ENCODE measurements at places on chromosomes 12 and 14.

DNA sequence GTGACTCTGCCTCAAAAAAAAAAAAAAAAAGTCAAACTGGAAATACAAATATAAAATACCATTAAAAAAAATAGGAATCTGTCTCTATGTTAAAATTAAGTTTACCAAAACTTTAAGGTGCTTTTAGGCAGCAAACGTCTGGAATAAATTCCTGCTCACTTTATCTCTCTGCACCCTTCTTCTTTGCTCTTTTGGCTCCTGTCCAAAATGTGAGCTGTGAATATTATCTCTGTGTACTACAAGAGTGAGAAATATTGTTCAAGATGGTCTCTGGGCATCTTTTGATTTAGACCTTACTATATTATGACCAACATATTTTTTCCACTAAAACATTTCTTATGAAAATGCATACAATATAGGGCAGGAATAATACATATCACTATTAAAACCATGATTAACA lies 63.7 kb downstream of the PUS7L start:
- no peak for DNase-seq

DNA sequence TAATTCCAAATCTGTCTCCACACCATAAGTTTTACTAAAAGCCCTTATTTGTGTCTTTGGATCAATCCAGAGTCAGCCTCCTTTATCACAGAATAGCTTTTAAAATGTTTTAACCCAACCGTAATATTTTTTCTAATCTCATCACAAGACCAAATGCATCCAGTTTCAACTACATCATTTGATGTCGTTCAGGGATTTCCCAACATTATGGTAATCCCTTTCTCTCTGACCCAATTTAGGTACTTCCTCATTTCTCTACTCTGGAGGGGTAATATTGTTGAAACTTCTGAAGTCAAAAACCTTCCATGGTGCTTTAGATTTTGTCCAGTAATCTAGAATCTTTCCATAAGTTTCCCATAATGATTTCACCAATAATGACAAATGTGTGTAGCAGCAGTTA lies 596.8 kb downstream of the SOX5 start:
- DNase-seq, result no peak

DNA sequence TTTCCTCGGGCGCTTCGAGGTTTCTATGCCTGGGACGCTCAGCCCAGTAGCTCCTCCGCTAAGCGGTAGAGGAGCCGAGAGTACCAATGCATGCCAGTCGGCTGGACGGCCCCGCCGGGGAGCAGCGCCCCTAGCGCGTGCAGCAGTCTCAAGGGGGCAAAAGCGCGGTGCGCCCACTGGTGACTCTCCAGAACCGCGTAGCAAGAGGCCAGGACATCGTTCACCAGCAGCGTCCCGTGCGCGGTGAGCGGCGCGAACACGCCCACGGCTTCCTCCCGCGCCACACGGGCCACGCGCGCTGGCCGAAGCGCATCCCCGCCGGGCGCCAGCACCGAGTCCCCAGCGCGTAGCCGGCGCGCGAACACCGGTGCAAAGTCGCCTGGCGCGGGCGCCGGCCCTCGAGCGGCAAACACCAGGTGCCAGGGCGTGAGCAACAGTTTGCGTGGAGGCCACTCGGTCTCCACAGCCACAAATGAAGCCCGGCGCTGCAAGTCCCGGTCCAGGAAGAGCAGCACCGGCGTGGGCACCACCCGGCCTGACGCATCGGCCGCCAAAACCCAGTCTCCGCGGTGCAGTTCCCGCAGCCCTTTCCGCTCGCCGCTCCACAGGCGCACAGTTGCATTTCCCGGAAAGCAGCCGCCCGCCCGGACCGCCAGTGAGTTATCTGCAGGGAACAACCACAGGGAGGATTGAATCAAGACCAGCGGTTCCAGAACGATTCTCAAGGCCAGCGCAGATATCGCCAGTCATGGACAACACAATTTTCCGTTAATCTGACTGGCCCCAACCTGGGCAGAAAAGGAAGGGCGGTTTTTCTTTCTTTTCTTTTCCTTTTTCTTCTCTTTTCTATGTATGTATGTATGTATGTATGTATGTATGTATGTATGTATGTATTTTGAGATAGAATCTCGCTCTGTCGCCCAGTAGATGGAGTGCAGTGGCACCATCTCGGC lies 4.5 kb downstream of the DHH start:
- peak; percentile 43 for DNase-seq

DNA sequence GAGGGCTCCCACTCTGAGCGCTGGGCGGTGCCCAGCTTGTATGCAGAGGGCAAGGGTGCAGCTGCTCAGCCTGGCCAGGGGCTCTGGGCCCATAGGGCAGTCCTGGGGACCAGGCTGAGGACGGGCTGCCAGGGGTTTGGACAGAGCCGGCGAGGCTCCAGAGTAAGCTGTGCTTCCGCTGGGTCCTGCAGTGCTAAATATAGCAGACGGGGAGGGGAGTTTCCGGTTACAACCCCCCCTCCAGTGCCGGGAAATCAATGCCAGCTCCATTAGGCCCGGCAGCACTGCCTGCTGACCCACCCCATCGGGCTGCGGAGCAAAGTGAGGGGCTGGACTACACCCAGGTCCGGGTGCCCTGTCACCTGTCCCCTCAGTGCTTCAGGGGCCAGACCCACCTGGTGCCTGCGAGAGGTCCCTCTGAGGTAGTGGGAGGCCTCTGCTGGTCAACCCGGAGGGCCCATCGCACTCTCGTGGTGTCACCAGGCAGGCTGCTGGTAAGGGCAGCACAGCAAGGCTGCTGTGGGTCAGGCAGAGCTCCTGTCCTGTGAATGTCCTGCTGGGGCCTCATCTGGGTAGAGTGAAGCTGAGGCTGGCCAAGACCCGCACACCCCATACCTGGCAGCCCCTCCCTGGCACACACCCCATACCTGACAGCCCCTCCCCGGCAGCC lies 2.6 kb upstream of the JAG2 start:
- DNase-seq, result no peak

DNA sequence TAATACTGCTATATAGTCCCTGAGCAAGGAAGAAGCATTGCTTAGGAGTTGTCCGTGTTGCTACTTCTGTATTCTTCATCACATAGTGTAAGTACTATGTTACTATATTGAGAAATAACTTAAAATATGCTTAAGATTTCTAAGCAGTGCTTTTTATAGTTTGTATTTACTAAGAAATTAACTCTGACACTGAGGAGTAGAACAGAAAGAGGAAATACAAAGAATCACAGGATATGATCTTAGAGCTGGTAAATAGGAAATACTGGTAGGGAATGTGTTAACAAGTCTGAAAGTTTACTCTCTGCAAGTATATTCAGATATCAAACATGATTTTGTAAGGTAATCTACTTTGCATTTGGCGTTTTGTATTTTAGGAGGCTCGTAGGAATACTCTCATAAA lies 15.5 kb downstream of the XPOT start:
- no peak for DNase-seq

- no peak for DNase-seq
These were observed 54.9 kb downstream of the TRMT5 start for GRCh38 chr14:60926002-60926401.

DNA sequence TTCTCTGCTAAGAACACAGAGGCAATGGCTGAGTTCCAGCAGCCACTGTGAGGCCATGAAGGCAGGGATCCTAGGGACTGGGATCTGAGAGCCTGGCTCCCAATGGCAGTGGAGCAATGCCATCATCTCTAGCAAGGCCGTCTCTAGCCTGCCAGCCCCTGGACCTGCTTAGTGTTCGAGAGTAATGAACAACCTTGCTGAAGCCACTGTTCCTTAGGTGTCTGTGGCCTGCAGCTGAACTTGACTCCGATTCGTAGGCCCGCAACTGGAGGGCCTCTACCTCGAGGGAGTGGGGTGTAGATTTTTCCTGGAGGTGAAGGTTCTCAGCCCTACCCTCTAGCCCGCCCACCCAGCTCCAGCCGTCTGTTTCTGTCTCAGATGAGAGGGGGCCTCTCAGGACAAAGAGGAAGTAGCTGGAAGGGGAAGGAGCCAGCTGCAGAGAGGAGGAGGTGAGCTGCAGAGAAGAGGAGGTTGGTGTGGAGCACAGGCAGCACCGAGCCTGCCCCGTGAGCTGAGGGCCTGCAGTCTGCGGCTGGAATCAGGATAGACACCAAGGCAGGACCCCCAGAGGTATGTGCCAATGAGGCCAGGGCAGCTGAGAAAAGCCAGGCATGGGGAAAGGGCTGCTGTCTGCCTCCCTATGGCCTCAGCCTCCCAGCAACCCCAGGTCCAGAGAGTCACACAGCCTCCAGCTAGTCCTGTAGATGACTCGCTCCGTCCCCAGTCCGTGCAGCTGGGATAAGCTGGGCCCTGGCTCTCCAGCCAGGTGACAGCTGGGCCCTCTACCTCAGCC lies at the start of gene PLD4:
Gene PLD4 (plus strand): TSS at position 459 of the 793 bp plus-strand sequence. CDS start 2,262 bp downstream, outside the sequence.
- DNase-seq, result no peak

GRCh38 chr12:115172521-115172920 lies 488.5 kb upstream of the TBX3 start:
- DNase-seq, result no peak

GRCh38 chr12:51077930-51078329 lies 5.5 kb downstream of the CSRNP2 start:
- DNase-seq, result no peak

DNA sequence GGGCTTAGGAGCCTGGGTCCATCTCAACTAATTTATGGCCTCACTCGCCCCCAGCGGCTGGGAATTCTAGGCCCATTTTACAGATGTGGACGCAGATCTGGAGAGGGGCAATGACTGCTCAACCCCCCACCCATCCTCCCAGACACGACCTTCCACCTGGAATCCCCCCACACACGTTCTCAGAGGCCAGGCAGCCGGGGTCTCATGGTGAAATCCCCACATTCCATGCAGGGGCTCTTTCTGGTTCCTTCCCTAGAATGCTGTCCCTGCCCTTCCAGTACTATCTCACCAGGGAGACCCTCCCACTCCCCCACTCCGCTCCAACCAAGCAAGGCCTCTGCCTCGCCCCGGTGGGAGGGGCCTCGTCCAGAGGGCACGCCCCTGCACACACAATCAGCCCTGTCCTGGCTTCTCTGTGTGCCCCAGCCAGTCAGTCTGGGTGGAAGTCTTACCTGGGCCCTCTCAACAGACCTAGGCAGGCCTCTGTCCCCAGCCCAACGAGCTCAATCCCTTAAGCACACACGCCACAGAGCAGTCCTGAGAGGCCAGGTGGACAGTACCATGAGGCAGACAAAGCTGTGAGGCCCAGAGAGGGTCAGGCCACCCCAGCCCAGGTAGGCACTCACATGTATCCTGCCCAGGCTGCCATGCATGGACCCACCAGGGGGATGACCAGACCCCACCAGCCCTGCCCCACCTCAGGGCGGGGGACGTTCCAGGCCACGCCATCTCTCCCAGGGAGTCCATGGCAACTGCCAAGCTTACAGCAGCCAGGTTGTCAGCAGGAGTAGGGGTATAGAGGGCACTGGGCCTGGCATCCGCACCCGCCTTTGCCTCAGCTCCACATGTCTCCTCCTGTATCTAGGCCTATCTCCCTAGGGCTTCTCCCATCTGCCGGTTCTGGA lies 1.3 kb upstream of the ANKRD9 start:
- DNase-seq, result peak; percentile 87

DNA sequence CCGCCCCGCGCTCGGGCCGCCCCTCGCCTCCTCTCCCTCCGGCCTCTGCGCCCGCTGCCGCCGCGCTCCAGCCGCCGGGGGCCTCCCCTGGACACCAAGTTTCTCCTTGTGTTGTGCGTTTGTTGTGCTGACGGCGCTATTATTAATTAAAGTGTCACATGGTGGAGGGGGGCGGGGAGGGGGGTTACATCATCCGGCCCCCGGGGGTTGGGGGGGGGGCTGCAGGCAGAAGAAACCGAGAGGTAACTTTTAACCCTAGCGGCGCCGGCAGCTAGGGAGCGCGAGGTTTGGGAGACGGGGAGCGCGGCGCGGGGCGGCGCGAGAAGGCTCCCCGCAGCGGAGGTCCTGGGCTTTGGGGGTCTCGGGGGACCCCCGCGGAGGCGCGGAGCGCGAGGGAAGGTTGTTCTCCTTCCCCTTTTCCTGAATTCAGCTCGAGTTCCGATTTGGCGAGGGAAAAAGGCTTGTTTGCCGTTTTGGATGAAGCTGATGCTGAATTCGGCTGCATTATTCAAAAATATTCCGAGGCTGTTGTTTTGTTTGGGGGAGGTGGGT lies at the start of gene HRK:
Gene HRK (minus strand): TSS at position 117 of the 552 bp plus-strand sequence. CDS start 134 bp downstream, outside the sequence.
- DNase-seq, result no peak

DNA sequence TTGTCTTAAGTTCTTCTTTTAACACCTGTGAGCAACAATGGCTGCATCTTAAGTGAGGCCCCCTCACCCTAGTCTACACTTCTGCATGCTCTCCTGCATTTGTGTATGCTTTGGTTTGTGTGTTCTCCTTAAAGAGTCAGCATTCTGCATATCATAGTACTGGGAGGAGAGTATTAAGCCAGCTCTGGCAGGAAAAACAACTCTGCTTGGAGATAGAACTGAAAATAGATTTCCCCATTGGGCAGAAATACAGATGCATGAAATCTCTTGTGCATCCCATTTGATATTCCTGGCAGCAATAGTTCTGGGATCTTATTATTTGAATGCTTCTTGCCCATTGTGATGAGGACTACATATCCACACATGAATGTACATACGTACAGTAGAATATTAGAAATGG lies 70.6 kb upstream of the PRICKLE1 start:
- no peak for DNase-seq

DNA sequence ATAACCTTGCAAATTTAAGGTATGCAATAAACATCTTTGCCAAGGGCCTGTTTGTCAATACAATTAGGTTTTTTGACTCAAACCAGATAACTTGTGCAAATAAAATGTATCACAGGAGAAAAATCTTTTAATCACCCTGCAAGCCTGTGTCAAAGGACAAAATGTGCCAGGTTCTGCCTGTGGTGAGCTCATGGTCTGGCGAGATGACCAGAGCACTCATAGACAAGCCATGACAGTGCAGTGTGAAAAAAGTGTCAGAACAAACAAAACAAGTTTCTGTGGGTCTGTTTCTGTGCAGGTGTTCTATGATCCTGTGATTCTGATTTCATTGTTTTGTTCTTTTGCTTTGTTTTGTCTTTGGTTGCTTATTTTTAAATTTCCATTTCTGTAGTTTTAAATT lies 847.2 kb downstream of the VRK1 start:
- DNase-seq, result no peak

GRCh38 chr12:58819345-58819744 lies 101.0 kb downstream of the LRIG3 start:
- DNase-seq, result no peak

DNA sequence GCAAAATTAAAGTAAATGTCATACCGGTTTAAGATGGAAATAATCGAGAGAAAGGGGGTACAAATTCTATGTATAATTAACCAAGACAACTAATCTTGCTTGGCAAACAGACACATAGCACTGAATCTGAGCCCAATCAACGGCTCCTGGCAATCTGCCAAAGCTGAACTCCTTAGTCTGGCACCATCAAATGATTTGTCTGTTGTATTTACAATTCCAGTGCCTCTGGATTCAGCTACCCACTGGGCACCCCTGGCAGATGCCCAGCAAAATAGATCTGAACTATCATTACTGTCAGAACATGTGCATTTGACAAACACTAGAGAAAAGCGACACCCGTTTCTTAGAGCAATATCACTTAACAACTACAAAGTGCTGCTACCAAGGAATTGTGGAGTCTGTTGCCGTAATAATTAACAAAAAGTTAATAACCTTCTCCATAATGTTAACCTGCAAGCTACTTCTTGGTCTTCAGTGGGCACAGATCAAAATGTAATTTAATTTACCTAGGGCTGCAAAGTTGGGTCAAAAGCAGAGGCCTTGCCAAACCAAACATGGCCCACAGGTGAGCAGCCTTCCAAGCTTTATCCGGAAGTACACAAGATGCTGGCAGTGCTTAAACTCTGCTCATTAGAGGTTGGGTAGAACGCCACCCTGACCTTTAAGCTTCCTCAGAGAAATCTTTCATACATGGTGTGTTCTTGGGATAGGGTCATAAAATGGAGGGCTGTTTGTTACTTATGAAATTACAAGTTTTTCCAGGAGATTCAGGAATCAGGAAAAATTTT lies 7.6 kb downstream of the EGLN3 start:
- DNase-seq, result no peak

GRCh38 chr14:40003773-40004172 lies 571.5 kb upstream of the FBXO33 start:
- DNase-seq, result no peak

All from T47D (cell line).